ENCODE measurements at places on chromosomes 2 and 18.
A peak's percentile ranks its signal among the peaks of the same experiment; 100 is the strongest.

DNA sequence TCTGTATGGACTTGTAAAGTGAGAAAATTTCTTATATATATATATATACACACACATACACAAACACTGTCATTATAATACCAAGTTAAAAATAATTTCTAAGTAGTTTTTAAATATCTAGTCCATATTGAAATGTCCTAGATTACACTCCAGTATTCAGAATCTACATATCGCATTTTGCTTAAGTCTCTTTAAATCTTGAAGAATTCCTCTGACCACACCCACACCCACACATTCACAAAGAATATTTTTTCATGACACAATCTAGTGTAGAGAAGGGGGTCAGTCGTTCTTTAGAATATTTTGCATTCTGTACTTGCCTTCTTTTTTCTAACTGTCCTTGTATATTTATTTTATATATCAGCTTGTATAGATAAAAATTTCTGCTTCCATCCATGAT, 509.7 kb downstream of the CCDC85A start:
- no peak for DNase-seq

DNA sequence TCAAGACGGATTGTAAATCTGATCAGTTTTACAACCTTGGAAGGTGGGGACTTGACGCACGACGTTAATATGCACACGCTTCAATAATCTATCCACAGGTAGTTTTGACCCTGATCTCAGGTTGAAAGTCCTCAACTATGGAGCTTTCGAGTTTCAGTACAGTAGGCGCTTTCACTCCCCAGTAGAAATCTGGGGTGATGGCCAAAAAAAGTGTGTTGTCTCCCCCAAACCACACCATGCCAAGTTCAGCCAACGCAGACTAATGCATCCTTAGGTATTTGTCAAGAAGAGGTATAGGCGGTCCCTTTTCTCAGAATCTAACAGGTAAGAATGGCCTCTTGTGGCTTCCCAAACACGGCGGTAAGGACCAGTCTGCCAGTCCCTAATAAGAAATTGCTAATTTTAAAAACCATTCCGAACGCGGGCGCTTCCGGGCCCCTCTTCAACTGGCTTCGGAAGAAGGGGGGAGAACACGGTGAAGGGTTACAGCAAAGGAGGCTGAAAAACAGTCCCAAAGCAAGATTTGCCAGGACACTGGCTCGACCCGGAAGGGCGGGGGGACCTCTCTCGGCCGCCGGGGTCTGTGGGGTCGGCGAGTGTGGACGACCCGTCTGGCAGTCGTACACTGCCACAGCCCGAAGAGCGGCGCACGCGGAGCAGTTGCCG, 659 bp downstream of the FAM210A start:
- no peak for DNase-seq

DNA sequence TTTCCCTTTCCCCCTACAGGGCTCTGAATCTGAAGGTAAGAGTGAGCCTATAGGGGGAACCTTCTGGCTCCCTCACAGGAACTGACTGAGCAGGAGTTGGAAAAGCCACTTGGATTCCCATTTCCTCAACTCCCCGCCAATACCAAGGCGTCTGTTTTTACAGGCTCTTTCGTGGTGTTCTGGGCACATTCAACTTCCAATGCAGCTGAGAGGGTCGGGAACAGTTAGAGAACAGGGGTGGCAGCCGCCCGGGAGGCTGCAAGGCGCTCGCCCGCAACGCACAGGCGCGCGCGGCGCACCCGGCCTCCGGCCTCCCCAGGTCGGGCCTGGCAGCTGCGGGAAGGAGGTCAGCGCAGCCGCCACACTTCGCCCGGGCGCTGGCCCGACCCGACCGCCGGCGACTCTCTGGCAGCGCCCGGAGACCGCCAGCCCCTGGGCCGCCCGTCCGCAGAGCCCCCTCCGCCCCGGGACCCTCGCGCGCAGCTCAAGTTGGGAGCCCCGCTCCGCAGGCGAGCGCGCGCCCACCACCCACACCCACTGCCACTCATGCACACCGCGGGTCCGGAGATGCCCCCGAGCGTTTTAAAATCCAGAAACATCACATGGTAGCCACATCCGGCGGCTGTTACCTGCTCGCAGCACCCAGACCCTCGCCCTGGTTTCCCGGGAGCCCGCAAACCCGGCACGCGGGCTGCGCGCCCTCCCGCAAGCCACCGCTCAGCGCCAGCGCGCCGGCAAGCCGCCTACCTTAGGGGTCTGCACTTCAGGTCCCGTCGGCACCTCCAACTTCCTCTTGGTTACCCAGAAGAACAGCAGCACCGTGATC, 816 bp downstream of the GALNT14 start:
- DNase-seq, result no peak

DNA sequence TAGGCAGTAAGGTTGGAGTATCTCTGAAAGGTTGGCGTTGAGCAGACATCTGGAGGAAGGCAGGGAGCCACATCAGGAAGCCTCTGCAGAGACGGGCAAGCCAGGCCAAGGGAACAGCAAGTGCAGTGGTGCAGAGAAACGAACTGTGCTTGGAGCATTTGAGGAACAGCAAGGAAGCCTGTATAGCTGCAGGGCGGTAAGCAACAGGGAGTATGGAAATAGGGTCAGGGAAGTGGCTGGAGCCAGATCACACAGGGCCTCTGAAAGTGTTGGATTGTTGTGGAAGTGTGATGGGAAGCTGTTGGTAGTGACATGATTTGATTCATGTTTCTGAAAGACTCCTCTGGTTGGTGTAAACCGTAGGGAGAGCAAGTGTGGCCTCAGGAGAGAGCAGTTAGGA, 13.4 kb upstream of the TMEM237 start:
- DNase-seq, result no peak

- DNase-seq, result no peak
Measured at GRCh38 chr2:198080879-198081765, 276.7 kb downstream of the PLCL1 start.

- peak; percentile 37 for DNase-seq
Measured at GRCh38 chr18:62982600-62983251, 267.4 kb downstream of the PHLPP1 start.

- DNase-seq, result no peak
Measured at GRCh38 chr2:28300485-28301341, 91.9 kb upstream of the FOSL2 start.

DNA sequence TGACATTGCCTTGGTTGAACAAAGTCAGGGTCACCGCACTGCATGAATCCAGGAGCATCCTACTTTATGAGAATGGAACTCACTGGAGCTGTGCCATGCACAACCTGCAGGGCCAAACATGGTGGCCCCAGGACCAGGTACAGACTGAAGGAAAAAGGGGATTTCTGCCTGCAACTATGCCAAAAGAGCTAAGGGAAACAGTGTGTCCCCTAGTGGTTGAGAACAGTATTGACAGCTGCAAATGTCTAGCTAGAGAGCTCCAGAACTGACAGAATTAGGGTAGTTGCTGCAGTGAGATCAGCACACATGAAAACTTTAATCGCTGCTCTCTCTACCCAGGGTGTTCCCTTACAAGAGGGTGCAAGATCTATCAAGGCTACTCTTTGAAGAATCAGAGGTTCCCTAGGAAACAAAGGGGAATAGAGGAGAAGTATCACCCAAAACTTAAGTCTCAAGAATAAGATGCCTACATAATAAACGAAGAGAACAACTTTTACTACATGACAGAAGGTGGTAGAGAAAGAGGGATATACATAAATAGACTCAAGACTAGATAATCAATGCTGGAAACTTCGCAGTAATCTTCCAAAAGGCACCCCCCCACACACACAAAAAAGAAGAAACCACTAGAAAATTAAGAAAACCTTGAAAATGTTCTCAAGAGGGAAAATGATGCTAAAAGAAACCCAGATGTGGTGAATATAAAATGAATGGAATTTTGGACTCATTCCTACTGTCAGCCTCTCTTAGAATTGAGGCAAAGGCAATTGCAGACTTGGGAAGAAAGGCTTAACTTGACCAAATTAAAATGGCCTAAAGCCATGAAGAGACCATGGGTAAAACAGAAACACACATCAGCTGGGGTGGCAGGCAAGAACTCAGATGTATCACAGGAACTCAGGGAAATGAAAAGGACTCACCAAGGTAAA, 43.6 kb upstream of the IHH start:
- peak; percentile 57 for DNase-seq

DNA sequence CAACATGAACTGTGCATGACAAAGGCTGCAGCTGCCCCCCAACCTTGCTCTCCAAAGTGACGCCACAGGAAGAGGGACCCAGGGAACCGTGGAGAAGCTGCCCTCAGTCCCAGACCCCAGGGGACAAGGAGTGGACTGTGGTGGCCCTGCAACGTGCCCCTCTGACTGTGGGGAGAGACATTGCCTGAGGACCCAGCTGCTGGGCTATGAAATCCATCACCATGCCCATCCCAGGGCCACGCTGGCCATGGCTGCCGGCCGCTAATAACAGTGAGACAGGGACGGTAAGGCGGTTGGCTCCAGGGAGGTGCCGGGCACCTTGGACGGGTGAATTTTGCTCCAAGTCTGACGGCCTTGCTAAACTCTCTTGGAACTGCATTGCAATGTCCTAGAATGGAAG, 211.3 kb upstream of the HDAC4 start:
- DNase-seq, result no peak

DNA sequence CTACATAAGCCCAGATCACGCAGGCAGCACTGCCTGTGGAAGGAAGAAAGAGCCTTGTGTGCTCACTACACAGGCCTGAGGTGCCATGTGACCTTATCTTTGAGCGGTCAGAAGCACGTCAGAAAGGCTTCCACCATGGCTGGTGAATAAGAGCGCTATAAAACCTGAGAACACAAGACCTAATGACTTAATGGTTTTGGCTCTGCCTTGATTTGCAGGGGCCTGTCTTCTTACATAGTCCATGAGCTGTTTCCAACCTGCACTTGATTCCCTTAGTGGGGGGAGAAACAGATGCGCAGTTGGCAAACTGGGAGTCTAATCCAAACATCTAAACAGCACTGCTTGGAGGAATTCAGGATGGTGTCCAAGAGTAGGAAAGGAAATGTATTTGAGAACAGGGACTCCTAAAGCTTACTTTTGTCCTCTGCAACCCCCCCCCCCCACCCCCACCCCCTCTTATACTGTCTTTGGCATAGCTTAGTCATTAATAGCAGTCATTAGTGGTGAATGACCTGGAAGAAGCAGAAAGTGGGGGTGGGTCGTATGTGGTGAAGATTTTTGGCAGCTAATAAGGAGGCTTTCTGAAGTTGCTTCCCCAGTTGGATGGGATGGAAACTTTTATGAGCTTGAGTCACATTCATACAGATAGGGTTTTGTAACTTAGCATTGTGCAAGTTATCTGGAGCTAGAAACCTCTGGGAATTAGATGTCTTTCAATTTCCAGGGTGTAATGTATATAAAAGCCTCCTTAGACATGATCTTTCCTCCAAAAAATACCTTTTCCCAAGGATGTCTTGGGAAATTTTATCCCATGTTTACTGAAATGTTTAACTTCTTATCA, 454.1 kb downstream of the MEIS1 start:
- no peak for DNase-seq

DNA sequence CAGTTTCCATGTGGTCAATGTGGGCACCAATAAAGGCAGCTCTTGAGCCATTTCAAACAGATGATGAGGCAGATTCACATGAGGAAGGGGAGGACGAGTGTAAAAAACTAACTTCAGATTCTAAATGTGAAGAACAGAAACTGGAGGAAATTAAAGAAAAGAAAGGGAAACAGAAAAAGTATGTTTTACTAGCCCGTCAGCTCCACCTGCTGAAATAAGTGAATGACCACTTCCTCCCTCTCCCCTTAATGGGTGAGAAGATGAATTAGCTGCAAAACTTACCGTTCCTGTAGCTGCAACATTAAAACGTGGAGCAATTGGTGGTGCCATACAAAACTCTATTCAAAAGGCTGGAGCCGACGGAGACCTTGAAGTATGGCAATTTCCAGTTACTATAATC, 203.5 kb downstream of the UXS1 start:
- DNase-seq, result peak; percentile 2

DNA sequence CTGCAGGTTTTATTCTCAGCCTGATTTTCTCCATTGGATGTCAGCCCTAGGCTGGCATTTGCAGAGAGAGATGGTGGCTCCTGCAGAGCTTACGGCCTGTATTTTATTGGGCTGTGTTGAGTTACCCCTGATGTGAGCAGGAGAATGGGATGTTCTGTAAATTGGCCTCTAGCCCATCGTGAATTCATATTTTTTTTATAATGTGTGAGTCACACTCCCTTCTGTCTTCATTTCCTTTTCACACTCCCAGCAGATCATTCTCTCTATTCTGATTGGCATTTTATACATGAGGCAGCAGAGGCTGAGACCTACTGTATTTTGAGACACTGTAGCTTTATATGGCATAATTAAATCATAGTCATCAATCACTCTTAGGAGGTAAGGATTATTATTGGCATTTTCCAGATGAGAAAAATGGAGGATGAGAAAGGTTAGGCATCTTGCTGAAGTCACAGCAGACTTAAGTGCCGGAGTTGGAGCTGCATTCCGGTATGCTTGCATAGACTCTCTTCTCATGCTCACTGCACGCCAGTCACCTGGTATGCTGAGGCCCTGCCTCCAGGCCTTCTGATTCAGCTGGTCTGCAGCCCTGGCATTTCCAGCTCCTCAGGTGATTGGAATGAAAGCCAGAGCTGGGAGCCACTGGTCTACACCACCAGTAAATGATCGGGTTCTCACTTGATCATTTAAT, 142.4 kb downstream of the NEDD4L start:
- peak; percentile 12 for DNase-seq

- peak; percentile 12 for DNase-seq
Measured at GRCh38 chr2:101151859-101152271, 683 bp upstream of the TBC1D8 start.

DNA sequence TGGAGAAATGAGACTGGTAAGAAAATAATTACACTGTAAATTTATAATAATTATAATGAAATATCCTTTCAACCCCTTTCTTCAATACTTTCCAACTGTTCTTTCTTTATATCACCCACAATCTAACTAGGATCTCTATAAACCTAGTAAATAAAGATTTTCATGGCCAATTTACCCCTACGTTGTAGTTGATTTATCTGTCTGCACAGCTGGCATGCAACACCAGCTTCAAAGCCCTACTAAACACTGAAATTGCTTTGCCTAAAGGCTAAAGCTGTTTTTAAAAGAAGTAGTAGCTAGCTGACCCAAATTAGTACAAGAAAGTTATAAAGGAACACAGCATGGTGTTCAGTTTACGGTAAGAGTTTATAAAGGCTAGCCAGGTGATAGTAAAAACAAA, 140.1 kb downstream of the NOL4 start:
- no peak for DNase-seq

DNA sequence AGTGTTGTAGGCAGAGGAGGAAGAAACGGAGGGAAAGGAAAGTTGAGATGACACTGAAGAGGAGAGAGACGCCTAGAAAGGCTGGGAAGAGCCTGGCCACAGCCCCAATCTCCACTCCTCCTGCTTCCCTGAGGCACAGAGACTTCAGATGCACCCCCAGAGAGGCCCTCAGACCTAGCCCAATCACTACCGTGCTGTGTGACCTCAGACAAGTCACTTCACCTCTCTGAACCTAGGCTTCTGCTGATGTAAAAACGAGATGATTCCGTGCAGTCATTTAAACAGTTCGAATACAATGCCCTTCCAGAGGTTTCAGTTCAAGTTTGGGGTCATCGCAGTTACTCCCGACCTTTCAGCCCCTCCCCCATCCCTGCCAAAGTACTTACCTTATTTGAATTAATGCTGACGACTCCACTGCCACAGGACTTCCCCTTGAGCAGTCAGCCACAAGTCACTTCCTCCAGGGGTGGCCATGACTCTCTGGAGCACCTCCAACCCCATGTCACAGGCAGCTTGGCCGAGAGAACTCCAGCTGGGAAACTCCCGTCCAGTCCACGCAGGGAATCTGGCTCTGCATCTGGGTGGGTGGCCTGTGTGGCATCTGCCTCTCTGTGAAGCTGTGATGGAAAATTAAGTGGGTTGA, 105.2 kb upstream of the ID2 start:
- DNase-seq, result peak; percentile 78

- no peak for DNase-seq
Measured at GRCh38 chr2:20141056-20141762, 83.7 kb downstream of the SDC1 start.

- peak; percentile 41 for DNase-seq
Measured at GRCh38 chr2:205766779-205767359, 84.6 kb downstream of the NRP2 start.
